ENCODE measurements at places on chromosomes 2 and 18.
A peak's percentile ranks its signal among the peaks of the same experiment; 100 is the strongest.

DNA sequence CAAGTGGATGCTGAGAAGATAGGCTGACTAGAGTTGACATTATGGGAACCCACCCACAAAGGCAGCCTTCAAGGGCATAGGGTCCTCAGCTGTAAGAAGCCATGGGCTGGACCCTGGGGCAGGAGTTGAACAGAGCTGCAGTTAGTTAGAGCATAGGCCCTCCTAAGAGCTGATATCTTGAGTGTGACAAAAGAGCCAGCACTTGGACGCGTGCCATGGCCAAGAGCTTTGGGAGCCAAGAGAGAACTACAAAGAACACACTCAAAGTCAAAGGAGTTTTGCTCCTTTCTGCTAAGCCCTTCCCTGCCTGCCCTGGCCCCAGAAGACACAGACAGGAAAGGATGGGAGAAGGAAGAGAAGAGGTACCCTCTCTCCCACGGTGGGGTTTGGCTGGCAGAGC, 29.9 kb upstream of the AGAP1 start:
- no peak for DNase-seq

DNA sequence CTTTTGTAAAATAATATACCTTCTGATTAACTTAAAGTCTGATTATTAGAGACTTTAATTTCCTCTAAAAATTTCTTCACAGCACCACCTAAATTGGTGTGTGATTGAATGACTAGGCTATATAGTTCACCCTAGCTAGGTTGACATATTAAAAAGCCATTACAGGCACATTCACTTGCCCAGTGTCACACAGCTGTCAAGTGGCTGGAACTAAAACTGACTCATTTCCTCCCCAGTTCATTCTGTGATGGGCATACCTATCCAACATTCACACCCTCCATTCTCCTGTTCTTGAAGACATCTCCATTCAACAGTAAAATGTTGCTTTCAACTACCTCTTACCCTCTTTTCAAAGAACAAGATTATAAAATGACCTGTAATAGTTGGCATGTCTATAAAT, 334.5 kb downstream of the ARHGAP15 start:
- DNase-seq = no peak

DNA sequence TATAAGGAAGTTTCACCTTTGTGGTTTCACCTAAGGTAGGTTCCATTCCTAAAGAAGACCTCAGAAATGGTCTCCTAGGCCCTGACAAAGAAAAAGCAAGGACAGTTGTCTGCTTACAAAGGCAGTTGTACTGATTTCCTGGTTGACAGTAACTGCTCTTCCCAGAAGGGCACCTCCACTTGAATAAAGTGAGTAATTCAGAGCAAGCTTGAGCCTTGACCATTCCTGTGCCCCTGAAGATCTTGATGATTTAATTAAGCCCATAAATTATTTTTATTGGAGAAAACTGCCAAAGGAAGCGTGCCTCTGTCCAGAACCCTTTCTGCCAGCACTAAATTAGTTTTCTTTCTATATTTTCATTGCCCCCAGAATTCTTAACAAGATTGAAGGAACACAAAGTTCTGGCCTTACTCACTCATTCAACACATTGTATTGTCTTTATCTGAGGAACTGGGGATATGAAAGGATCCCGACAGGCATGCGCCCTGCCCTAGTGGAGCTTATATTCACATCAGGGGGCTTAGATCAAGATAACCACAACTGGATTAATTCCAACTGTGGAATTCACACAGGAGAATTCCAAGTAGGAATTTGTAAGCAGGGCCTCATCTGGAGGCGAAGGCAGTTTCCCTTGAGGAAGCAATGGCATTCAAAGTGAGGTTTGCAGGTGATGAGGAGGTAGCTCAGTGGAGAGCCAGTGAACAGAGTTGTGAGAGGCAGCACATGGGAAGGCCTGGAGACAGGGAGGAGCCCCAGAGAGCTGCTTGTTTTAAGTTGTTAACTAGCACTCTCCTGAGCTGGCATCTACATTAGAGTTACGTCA, 21.2 kb downstream of the PTRHD1 start:
- no peak for DNase-seq

GRCh38 chr2:150303281-150303680, 184.2 kb downstream of the RND3 start:
- DNase-seq = no peak

DNA sequence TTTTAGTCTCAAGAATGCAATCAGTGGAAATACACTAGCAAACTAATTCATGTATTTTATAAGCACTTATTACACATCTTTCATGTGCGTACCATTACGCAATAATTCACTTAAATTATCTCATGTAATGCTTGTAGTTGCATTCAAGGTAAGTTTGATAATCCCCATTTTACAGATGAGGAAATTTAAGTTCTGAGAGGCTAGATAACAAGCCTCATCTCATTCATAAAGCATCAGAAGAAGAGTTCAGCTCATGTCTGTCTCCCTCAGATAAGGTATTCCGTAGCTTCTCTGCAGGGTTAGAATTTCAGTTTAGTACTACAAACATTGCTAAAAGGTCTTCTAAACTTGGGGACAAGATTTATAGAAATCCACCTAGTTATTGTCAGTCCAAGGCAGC, 47.8 kb downstream of the HNMT start:
- no peak for DNase-seq

- DNase-seq = no peak
Observed at GRCh38 chr18:46538376-46538775, 118.6 kb downstream of the LOXHD1 start.

GRCh38 chr2:96965781-96966514, 20.4 kb downstream of the FAM178B start:
- no peak for DNase-seq

DNA sequence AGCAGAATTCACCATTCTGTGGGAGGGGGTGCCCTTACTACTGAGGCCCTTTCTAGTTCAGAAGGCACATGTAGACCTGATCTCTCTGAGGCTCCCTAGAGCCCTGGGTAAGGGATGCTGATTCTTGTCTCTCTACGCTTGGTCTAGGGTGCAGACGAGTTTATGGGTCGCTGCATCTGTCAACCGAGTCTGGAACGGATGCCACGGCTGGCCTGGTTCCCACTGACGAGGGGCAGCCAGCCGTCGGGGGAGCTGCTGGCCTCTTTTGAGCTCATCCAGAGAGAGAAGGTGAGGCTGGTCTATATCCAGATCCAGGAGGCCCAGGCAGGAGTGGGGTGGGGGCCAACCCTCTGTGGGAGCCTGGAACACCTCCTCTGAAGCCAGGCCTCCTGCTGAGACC, 147.2 kb downstream of the DYSF start:
- no peak for DNase-seq

GRCh38 chr2:179594268-179595112, 266.9 kb downstream of the ZNF385B start:
- no peak for DNase-seq

DNA sequence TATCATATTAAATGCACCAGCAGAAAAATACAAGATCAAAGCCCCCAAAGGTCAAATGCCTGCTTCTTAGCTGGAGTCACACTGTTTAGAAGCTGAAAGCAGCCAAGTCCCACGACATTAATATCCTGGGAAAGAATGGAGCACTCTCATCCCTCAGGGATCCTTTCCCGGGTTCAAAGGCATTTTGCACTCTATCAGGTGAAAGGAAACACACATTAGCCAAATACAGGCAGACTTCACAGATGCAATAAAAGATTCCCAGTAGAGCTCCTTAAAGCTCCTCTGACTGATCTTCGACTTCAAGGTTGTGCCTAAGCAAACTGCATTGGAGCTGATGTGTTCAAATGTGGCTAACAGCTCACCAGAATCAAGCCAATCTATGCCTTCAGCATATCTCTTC, 158.4 kb downstream of the RNF152 start:
- no peak for DNase-seq

DNA sequence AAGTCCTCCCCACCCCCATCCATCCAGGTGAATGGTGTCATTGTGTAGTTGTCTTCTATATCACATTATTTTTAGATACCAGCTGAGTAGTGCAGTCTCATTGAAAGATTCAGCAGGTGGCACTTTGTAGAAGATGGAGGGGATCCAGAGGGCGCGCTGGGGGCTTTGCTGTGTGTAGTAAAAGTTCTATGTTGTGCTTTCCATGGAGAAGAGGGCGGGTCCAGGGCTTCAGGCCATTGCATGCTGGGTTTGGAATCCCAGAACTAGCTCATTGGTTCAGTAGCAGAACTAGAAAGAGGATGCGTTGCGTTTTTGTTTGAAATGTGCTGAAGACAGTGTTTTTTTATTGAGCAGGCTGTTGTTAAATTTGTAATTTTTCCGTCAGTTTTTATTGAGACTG, 120.0 kb downstream of the MAP4K4 start:
- DNase-seq = no peak

DNA sequence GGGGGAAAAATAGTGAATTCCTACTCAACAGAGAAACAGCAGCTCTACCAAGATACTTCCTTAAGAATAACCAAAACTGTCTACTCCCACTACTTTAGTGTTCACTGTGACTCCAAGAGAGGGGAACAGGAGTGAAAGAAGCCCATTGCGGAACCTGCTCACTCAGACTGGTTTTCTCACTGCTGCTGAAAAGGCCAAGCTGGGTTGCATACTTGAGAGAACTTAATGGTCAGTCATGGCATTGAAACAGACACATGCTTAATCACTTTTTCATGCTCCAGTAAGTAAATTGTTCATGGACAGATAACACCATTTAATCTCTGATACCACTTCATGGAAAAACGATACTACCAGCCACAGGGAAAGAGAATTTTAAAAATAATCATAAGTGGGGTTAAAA, 35.7 kb upstream of the SLC8A1 start:
- DNase-seq = no peak

DNA sequence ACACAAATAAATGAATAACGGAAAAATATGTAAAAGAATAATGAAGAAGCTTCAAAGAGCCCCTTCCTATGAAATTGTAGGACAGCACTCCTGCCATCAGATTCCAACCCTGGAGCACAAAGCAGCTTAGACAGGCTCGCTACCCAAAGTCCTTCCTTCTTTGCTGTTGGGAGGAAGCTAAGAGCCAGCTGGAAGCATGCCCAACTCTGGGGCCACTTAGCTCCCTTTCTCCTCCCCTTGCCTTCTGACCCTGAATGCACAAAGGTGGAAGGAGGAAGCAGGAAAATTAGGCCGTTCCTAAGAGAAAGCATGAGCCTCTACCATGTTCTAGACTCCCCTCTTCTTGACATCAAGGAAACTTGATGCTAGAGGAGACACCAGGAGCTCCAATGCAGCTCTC, 700.8 kb downstream of the RNF144A start:
- no peak for DNase-seq

DNA sequence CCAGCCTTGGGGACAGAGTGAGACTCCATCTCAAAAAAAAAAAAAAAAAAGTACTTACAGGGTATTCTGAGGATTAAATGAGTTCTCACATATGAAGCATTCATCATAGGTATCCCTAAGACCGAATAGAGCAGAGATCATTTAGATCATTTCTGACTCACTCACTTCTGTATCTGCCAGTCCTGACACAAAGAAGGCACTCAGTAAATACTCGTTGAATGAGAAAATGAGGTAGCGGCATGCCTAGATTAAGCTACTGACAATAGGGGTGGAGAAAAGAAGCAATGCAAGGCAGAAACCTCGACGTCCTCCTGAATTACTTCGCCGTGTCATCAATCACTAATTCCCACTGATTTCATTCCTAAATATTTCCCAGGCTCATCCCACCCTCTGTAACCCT, 103.8 kb downstream of the GREB1L start:
- no peak for DNase-seq

GRCh38 chr2:43158259-43158880, 68.0 kb downstream of the ZFP36L2 start:
- DNase-seq = peak; percentile 97

DNA sequence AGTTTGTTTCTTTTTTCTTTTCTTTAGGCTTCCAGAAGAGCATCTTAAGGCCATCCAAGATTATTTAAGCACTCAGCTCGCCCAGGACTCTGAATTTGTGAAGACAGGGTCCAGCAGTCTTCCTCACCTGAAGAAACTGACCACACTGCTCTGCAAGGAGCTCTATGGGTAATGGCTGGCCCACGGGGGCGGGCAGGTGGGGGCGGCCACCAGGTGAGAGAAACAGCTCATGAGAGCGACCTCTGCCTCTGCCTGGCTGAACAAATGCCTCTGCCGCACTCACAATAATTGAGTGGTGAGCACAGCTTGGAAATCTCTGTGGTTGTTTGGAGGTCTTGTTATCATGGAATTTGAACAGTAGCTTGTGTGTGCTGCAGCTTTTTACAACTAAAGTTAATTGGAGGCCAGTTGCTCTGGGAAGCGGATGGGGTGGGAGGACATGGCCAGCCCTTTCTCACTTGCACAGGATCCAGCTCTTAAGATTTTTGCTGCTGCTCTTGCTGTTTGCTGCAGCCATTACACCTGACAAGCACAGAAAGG, 70.4 kb downstream of the INPP5D start:
- no peak for DNase-seq

GRCh38 chr18:42004653-42005052, 49.6 kb downstream of the PIK3C3 start:
- no peak for DNase-seq

- DNase-seq = no peak
Observed at GRCh38 chr2:130798472-130799218, 38.1 kb upstream of the ARHGEF4 start.

DNA sequence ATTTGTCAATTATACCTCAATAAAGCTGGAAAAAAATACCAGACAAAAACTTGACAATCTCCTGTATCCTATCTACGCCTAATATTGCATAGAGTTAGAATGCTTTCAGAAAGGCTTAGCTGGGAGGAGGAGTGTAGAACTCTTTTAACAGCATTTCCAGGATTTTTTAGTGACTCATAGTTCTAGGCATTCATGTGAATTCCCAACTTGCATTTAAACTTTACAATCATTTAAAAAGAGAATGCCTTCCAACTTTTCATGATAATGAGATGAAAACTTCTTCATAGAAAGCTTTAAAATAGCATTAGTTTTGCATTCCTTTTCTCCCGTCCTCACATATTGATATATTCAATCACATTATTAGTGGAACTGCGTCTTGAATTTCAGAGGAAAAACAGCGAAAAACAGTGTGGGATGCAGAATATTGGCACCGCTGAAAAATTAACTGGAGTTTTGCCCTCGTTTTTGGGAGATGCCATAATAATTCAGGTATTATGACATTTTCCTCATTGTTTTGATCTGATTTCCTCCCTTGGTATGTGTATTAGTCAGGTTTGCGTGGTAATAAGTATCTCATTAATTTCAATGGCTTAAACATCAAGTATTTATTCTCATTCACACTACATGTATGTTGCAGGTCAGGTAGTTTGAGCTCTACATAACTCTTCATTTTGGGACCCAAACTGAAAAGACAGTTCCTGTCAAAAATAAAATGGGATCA, 293.2 kb upstream of the FIGN start:
- no peak for DNase-seq

- no peak for DNase-seq
Observed at GRCh38 chr2:145484448-145485097, 964.7 kb upstream of the ZEB2 start.
